ENCODE measurements at places on chromosomes 2 and 18. TPM values are rescaled to one million over a fixed set of nuclear protein-coding genes. Genes with fewer than 3 reads are reported as not detected.

ZNF512 gene
- total RNA-seq: 38.6 TPM

DNA sequence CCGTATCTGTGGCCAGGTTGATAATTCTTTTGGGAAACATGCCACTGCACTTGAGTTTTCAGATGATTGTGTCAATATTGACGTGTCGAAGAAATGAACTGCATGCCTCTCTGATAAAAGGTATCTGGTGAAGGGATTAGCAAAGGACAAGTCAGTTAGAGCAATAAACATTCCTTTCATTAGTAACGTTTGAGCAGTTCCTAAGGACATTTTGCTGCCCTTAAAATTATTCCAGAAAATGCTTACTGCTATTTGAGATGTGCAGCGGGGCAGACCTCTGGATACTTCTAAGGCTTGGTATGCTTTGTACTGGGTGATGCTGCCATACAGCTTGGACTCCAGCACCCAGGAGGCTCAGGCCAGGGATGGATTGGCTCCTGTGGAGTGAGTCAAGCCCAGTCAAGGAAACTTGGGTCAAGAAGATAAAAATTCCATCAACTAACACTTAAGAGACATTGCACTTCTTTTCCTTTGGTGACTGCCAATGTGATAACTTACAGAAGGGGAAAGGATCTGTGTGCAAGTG, 166.7 kb downstream of the FHOD3 start:
- H3K27ac ChIP-seq: no peak overlapping the region
- no peak for DNase-seq
- no peaks in the 10 kb centered on the region for H3K27me3 ChIP-seq
- peaks cover 2% of the 10 kb centered on the region for H3K36me3 ChIP-seq

GPD2 gene
- total RNA-seq: 92.4 TPM

DNA sequence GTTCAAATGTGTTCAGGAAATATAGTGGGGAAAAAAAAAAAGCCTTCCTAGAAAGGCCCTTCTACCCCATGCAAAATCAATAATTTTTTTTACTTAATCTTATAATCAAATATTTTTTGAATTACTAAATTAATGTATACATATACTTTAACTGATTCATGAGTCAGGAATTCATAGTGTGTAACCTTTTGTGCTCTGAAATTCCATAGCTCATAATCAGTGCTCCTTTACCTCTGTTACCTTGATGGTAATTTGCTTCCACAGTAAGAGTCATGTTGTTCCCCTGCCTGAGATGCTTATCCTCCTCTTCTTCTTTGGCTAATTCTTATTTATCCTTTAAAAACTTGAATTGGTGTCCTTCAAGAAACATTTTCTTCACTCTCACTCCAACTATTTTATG, 414.2 kb downstream of the THSD7B start:
- no peak overlapping the region for H3K4me3 ChIP-seq
- H3K4me1 ChIP-seq: no peaks in the 10 kb centered on the region
- H3K36me3 ChIP-seq: no peaks in the 10 kb centered on the region
- DNase-seq: no peak
- H3K27ac ChIP-seq: no peak overlapping the region

GRCh38 chr18:35634323-35634722, 52.8 kb downstream of the GALNT1 start:
- H3K36me3 ChIP-seq: no peaks in the 10 kb centered on the region
- no peak overlapping the region for H3K27ac ChIP-seq

GRCh38 chr2:28594332-28595108, 98.7 kb downstream of the PLB1 start:
- H3K27me3 ChIP-seq: no peaks in the 10 kb centered on the region
- H3K4me1 ChIP-seq: peaks cover 7% of the 10 kb centered on the region
- H3K36me3 ChIP-seq: peaks cover 6% of the 10 kb centered on the region
- no peak overlapping the region for H3K4me3 ChIP-seq
- DNase-seq: no peak
- H3K27ac ChIP-seq: no peak overlapping the region

SGO2 gene
- total RNA-seq: 10.8 TPM

DNA sequence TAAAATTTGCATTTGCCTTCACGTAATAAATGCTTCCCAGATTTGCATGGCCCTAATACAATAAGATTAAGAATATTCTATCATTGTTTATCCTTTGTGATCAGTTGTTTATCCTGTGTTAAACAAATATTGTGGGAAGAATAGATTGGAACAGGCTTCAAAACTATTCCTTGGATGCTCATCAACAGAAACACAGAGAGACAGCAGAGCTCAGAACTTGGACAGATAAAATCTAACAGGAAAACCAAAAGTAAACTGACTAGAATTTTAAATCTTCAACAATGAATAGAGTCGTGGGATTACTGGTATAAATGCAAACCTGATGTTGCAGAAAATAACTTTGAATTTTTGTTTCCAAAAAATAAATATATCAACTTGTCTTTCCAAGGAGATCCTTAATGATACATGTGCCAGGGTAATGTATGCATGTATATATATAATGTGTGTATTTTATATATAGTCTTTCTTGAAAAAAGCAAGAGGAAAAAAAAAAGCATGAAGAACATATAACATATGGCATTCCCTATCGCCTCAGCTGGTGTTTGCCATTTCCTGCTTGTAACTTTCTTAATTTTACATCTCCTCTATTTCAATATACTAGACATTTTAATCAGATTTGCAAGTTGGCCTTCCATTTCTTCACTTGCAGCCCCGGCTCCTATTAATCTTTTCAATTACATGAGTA, 59.9 kb upstream of the TANK start:
- peak; percentile 53 for DNase-seq

DNA sequence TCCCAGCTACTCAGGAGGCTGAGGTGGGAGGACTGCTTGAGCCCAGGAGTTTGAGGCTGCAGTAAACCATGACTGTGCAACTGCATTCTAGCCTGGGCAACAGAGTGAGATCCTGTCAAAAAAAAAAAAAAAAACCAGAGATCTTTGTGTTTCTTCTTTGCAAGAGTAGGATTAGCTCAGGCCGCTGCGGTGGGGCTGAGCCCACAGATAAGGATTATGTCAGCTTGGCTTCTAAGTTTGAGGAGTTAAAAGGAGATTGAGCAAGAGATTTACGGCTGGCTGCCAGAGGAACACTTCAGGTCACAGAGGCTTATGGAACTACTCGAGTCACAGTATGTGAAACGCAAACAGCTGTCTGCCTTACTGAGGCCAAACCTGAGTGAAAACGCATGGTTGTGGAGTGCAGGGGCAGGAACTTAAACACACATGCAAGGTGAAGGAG, 146.7 kb upstream of the L3MBTL4 start:
- no peak for DNase-seq
- peak overlapping the region; percentile 33 for H3K27ac ChIP-seq
- H3K4me3 ChIP-seq: no peak overlapping the region
- peaks cover 6% of the 10 kb centered on the region for H3K4me1 ChIP-seq
- no peaks in the 10 kb centered on the region for H3K27me3 ChIP-seq

DNA sequence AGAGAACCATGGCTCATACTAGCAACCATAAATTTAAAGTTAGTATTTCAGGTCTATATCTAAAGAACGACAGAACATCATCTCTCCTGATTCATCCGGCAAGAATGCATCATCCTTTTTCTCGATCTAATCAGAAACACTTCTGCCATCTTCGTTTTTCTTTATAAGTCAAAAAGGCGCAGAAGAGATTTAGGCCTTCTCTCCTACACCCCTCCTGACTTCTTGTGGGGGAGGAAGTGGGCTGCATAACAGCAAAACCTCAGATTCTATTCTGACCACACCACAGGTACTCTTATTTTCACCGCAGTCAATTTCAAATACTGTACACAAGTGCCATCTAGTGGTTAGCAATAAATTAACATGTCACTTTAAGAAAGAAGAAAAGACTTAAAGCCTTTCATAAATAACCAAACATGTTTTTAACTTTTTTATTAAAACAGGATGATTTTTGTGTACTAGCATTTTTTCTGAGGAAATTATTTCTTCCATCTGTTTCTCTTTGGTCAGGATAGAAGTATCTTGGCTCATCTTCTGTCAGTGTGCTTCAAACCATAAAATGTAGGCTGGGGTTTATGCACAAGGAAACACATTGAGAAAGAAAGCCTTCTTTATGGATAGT, 48.4 kb upstream of the PIK3C3 start:
- no peak overlapping the region for H3K4me3 ChIP-seq
- no peaks in the 10 kb centered on the region for H3K4me1 ChIP-seq
- H3K27me3 ChIP-seq: no peaks in the 10 kb centered on the region
- H3K27ac ChIP-seq: no peak overlapping the region

DNA sequence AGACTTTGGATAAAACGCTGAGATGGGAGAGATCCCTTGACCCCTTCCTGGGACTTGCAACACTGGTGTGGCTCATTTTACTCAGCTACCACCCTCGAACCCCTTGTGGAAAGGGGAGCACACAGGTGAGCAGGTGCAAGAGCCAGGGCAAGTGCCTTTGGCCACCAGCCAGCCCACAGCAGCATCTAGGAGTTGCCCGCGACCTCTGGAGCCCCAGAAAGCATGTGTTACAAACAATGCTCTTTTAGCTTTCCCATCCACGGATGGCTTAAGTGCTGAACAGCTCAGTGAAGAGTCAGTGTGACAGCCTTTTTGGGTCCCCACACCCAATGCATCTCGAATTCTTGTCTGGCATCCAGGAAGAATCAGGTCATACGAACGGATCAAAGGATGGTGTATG, 197.8 kb downstream of the MEMO1 start:
- no peak overlapping the region for H3K4me3 ChIP-seq
- H3K4me1 ChIP-seq: no peaks in the 10 kb centered on the region

VRK2 gene
- 11.0 TPM for total RNA-seq

GRCh38 chr2:202290316-202290715, 24.8 kb downstream of the NOP58 start:
- no peak overlapping the region for H3K27ac ChIP-seq
- H3K27me3 ChIP-seq: no peaks in the 10 kb centered on the region
- H3K4me1 ChIP-seq: no peaks in the 10 kb centered on the region
- no peak for DNase-seq
- no peak overlapping the region for H3K4me3 ChIP-seq
- H3K36me3 ChIP-seq: peaks cover 52% of the 10 kb centered on the region

PLEK gene
- total RNA-seq: 7.2 TPM

MAP3K20 gene
- 26.8 TPM for total RNA-seq

- DNase-seq: no peak
- H3K36me3 ChIP-seq: no peaks in the 10 kb centered on the region
- no peak overlapping the region for H3K27ac ChIP-seq
- H3K4me1 ChIP-seq: no peaks in the 10 kb centered on the region
- no peaks in the 10 kb centered on the region for H3K27me3 ChIP-seq
These were observed 45.3 kb downstream of the RBKS start for GRCh38 chr2:27844821-27845255.

DNA sequence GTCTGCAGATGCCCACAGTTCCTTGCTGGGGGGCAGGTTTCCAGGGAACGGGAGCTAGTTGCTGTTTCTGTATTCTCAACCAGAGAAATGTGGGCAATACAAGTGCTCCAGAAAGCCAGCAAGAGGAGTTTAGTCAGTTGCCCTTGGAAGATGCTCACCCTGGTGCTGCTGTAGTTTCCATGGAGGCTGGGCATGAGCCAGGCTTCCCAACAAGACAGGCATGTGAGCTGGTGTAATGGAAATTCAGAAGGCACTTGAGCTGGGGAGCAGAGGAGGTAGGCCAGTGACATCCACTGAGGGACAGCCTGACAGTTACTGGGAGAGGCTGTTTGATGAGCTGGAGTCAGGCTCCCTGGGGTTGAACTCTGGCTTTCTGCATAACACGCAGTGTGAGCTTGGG, 7.7 kb downstream of the HK2 start:
- H3K27ac ChIP-seq: no peak overlapping the region
- H3K4me3 ChIP-seq: no peak overlapping the region
- H3K4me1 ChIP-seq: peaks cover 22% of the 10 kb centered on the region

DNA sequence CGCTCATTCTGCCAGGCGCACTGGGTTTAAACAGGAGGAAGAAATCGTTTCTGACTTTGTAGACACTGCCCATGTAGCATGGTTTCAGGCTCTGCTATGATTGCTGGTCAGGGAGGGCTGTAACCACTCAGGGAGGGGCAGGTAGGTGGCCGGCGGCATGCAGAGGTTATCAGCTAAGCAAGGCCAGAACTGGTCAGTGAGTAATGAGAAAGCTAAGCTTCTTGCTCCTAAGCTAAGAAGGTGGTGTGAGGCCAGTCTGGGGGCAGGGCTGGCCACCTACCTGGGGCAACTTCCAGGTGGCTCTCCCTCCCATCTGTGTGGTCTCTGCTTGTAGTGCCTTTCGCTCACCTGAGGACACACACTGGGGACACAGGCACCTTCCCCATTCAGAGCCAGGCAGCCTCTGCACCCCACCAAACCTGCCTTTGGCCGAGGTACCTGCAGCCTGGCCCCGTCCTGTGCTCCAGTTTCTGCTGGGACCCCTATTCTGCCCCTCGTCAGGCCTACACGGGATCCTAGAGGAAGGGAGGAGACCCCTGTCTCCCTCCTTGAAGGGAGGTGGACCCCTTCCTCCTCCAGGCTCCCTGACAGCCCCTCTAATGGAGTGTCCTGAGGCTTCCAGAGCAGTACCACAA, 195.9 kb downstream of the SEPTIN10 start:
- DNase-seq: no peak
- no peaks in the 10 kb centered on the region for H3K4me1 ChIP-seq
- no peaks in the 10 kb centered on the region for H3K27me3 ChIP-seq
- no peak overlapping the region for H3K4me3 ChIP-seq

NYAP2 gene
- total RNA-seq: 12.6 TPM

DNA sequence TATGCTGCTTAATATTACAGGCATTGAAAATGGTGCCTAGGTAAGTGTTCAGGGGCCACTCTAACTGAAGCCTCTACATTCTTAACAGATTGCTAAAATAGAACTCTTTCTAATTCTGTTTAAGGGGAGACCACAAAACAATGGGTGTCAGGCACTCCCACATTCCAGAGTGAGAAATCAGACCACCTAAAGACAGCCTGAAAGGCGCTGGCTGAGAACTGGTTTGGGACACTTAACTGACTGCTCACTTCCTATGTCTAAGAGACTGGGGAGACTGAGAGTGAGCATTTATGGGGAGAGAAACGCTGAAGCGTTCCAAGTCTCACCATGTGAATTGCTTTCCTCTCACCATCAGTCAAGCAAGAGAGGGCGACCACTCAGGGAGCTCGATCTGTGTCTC, 108.8 kb upstream of the ITGB6 start:
- H3K36me3 ChIP-seq: no peaks in the 10 kb centered on the region
- no peaks in the 10 kb centered on the region for H3K27me3 ChIP-seq
- no peak for DNase-seq
- H3K4me1 ChIP-seq: peaks cover 2% of the 10 kb centered on the region
- H3K27ac ChIP-seq: no peak overlapping the region

GRCh38 chr2:66490588-66491001, 55.7 kb downstream of the MEIS1 start:
- H3K27ac ChIP-seq: no peak overlapping the region
- H3K4me3 ChIP-seq: no peak overlapping the region
- peaks cover 2% of the 10 kb centered on the region for H3K4me1 ChIP-seq
- peaks cover under 1% of the 10 kb centered on the region for H3K36me3 ChIP-seq
- DNase-seq: no peak
- H3K27me3 ChIP-seq: no peaks in the 10 kb centered on the region

- H3K27me3 ChIP-seq: no peaks in the 10 kb centered on the region
- no peaks in the 10 kb centered on the region for H3K4me1 ChIP-seq
- no peaks in the 10 kb centered on the region for H3K36me3 ChIP-seq
- H3K4me3 ChIP-seq: no peak overlapping the region
- no peak for DNase-seq
- H3K27ac ChIP-seq: no peak overlapping the region
These were observed 234.0 kb upstream of the ITGA4 start for GRCh38 chr2:181223234-181223633.

ALLC gene
- total RNA-seq: 2.3 TPM

GRCh38 chr2:106851881-106852501, 34.0 kb downstream of the ST6GAL2 start:
- H3K27ac ChIP-seq: no peak overlapping the region
- no peak overlapping the region for H3K4me3 ChIP-seq
- no peaks in the 10 kb centered on the region for H3K27me3 ChIP-seq
- H3K4me1 ChIP-seq: peaks cover 24% of the 10 kb centered on the region
- H3K36me3 ChIP-seq: no peaks in the 10 kb centered on the region
- no peak for DNase-seq

- H3K4me3 ChIP-seq: no peak overlapping the region
- no peaks in the 10 kb centered on the region for H3K4me1 ChIP-seq
- no peak overlapping the region for H3K27ac ChIP-seq
These were observed 114.5 kb downstream of the USP34 start for GRCh38 chr2:61356261-61356957.

AP1S3 gene
- total RNA-seq: 9.4 TPM

All from spinal cord (tissue), 10 donors.